ENCODE measurements at places on chromosomes 3 and 15.
A peak's percentile ranks its signal among the peaks of the same experiment; 100 is the strongest.

DNA sequence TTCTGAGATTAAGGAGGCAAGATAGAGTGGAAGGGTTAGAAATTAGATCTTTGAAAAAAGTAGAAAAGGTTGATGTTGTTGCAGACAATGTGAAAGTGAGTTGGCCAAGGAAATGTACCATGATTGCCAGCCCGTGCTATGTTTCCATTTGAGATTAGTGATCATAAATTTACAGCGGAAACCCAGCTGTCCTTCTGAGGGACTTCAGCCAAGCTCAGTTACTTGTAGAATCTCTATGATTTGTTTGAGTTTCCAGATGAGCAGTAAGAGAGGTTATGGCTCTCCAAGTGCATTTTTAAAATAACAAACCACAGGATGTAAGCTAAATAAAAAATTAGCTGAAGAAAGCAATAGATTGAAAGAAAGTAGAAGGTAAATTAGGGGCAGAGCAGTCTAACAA, 54.2 kb upstream of the RBMS3 start:
- no peak for DNase-seq

DNA sequence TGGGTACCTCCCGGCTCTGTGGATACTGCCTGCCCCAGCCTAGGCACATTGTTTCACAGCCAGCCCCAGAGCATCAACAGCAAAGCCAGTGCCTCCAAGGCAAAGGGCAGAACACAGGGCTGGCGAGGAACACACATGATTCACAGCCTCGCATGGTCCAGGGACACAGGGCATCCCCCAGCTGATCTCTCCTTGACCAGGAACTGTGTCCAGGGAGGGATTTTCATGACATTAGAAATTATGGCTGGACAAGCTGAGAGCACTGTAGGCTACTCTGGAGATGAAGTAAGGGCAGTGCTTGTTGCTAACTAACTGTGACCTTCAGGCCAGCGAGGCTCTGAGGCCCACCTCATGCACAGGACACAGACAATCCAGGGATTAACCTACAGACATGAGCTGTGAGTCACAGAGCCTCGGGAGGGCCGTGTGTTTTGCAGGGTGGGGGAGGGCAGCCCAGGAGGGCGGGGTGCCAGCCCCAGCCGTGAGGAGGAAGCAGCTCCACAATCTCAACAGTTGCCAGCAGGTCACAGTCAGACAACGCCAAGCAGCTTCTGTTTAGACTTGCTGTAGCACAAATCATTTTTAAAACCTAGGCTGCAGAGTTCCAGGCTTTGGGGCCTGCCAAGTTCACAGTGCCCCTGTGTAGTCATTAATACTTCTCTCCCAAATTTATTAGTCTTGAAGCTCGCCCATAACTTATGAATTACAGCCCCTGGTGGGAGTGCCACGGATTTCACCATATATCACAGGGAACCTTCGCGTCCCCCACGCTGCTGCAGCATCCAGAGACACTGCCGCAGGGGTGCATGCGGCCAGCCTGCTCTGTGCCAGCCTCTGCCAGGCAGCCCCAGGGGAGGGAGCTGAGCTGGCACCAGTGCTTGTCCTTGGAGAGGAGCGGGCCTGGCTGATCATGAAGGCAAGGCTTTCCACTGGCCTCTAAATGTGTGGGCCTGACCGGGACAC, 114.7 kb downstream of the ETFA start:
- DNase-seq, result peak; percentile 70

DNA sequence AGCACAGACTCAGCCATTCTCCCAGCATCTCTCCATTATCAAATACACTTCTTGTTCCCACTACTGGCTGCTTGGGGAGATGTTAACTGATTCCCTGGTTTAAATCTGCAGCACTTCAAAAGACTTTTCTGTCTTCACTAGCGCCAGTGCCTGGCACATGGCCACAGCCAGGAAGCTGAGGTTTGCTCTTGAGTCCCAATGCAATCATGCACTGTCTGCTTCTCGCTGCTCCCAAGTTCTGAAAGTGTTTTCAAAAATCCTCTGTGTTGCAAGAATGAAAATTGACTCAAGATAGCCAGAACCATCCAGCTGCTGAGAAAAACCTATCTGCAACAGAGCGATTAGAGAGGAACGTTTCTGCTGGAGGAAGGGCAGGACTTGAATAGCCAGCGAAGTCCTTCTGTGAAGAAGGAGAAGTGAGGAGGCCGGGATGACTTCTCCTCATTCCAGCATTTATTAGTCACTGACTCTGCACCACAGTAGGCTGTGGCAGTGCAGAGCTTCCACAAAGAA, 358.4 kb upstream of the NR2F2 start:
- no peak for DNase-seq

DNA sequence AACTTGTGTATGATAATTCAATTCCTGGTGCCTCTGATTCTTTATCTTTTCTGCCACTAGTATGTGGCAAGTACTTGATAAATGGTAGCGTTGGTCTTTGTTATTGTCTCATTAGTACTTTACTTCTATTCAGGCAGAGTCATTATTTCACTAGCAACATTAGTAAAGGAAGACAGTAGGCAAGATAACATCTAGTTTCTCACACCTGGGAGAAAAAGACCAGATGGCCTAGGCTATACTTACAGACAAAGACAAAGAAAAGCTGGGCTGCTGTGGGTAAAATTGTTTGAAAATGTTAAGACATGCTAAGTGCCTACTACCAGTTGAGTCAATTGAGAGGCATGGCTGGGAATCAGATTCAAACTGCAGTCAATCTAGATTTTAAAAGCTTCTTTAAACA, 198.7 kb upstream of the CMC1 start:
- DNase-seq, result no peak

GRCh38 chr15:87619161-87619960, 637.2 kb downstream of the NTRK3 start:
- no peak for DNase-seq

DNA sequence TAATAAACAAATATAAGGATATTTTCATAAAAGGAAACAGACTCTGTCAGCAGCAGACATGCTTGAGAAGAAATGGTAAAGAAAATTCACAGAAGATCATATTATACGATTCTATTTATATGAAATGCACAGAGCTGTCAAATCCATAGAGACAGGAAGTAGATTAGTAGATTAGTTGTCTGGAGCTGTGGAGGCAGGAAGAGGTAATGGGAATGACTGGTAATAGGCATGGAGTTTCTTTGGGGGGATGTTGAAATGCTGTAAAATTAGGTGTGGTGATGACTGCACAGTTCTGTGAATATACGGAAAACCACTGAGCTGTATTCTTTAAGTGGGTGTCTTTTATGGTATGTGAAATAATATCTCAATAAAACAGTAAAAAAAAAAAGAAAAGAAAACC, 35.3 kb downstream of the CEP152 start:
- no peak for DNase-seq

DNA sequence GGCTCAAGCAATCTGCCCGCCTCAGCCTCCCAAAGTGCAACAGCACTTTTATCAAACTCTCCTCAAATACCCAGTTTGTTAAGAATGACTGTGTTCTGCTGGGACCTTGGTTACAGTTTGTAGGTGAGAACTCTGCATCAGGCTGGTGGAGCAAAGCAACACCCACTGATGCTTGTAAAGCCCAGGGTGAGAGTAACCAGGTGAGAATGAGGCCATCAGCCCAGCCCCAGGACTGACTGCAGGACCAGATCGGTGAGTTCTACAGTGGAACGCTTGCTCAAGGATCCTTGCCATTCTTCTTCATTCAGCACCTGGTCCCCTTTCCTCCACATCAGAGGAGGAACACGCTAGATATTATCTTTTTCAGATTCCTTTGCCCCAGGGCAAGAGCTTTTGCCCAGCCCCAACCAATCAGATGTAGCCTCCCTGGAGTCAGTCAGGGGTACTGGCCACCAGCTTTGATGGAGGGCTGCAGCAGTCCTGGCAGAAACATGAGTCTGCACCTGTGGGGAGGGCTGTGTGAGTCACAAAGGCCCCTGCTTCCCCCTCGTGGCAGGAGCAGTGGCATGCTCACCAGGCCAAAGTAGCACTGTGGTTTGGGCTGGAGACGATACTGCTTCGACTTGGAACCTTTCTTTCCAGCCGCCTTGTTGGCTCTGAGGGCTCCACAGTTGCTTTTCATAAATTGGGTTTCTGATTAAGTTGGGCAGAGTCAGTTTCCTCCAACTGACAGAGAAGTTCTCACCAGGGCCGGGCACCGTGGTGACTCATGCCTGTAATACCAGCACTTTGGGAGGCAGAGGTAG, 3.5 kb upstream of the SHISA5 start:
- peak; percentile 65 for DNase-seq

DNA sequence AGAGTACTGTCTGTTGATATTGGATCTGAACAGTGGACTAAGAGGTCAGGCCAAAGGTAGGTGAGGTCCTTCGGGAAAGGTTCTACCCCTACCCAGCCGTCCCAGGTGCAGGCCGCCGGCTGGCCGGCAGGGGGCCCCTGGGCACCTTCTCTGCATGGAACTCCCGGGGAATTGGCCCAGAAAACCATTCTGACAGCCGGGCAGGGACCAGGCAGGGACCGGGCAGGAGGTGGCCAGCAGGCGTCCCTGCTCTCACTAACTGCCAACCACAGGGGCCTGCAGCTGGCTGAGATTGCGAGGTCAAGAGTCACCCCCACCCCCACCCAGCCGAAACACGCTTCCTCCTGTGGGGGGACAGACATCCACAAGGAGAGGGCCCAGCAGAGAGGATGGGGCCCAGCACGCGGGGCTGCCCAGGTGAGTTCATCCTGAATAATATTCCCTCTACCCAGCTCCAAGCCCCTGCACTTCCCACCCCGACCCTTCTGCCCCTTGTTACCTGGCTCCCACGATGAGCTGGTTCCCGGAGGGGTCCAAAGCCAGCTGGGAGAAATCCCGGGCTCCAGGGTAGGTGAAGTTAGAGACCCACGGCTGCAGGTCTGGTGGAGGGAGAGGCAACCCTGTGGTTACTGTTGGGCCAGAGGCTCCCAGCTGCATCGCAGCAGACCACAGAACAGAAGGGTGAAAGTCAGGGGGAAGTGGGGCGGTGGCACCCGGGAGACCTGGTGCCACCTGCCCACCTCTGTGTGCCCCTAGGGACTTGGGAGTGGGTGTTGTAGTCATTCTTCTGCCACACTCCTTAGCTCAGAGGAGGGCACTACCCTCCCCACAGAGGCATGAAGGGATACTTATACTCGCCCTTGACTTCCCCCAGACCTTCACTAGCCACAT, 84.4 kb downstream of the SEMA5B start:
- DNase-seq, result peak; percentile 85

- DNase-seq, result no peak
Measured at GRCh38 chr3:11245827-11246662, 26.2 kb upstream of the ATG7 start.

GRCh38 chr3:29144361-29144760, 136.5 kb upstream of the RBMS3 start:
- no peak for DNase-seq

- DNase-seq, result no peak
Measured at GRCh38 chr3:196640297-196641018, 964 bp downstream of the NRROS start.

DNA sequence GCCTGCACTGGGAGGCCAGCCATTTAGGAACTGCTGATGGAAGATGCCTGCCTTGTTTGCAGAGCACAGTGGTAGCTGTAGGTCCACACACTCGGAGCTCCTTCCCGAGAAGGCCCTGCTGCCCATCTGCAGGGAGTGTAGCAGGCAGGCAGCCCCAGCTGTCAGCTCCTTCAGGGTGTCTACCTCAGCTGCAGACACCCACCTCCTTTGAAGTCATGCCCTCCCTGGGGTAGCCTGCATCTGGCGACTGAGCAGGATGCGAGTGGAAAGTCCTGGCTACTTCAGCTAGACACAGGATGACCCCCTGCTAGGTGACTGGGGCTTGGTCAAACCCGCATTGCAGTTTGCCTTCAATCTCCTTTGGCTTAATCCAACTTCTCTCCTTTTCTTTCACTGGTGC, 93.2 kb upstream of the TLE3 start:
- no peak for DNase-seq

- no peak for DNase-seq
Measured at GRCh38 chr15:70053716-70054229, 43.9 kb downstream of the TLE3 start.

DNA sequence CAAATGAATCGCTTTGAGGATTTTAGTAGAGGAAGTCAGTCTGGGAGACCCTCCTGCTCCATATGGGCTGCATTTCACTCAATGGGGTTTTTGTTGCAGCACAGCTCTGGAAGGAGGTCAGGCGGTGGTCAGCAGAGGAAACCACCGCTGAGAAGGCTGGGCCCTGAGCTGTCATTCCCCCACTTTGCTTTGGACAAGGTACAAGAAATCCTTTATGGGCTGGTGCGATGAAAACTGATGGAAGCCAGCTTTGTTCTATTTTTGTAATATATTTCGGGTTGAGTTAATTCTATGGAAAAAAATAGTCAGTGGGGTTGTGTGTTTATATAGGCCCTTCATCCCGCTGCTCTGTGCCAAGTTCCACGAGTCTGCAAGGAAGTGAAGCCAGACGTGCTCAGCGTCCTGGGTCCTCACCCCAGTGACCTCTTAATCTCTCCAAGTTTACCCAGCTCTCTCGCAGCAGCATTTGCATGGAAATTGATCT, 157.1 kb upstream of the TMC3 start:
- DNase-seq, result no peak

- DNase-seq, result no peak
Measured at GRCh38 chr3:65733459-65733858, 305.3 kb downstream of the MAGI1 start.

GRCh38 chr3:115766587-115767482, 143.5 kb downstream of the GAP43 start:
- DNase-seq, result no peak

- peak; percentile 83 for DNase-seq
Measured at GRCh38 chr3:194137008-194137505, 1.1 kb downstream of the HES1 start.

DNA sequence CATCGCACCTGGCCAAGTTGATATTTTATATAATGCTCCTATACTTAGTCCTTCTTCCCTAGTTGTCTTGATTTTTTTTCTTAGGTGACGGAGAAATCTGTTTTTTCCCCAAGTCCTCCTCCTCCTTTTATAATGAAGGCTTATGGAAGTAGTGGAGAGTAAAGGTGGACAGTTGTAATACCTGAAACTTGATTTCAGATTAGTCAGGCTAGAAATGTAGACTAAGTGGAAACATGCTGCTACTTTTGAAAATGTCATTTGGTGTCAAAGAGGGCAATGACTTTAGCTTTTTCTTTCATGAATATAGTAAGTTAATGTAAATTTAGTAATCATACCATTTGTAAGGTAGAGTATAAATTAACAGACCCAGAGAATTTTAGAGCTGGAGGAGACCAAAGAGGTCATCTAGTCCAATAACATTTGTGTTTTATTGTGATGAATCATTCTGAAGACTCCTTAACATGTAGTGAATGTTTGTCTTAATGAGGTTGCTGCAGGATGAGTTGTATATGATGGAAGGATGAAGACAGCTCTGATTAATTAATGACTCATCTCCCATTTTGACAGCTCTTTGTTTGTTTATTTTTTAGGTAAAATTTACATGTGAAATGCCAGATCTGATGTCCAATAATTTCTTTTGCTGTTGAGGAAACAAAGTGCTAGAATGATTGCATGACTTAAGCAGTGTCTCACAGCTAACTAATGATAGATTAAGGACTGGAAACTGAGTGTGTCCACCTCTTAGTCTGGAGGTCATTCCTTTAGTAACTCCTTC, 8.7 kb downstream of the CTDSPL2 start:
- no peak for DNase-seq

Data from pancreas (tissue), 10 donors.